ENCODE measurements at places on chromosomes 6 and 20. TPM values are rescaled to one million over a fixed set of nuclear protein-coding genes. Genes with fewer than 3 reads are reported as not detected.

The CST3 gene
- 1,132 TPM for total RNA-seq

The ADGRB3 gene
- 9.9 TPM for total RNA-seq

The FOXS1 gene
- not detected for total RNA-seq

The HSPA12B gene
- 9.5 TPM for total RNA-seq

The NRN1 gene
- total RNA-seq: 10.7 TPM

The TMEM244 gene
- total RNA-seq: not detected

The FOXC1 gene
- 3.0 TPM for total RNA-seq

The EPHA7 gene
- total RNA-seq: 134 TPM

The PERP gene
- 41.4 TPM for total RNA-seq

The SLC17A1 gene
- total RNA-seq: not detected

The TAF4 gene
- 8.0 TPM for total RNA-seq

The ADGRF4 gene
- not detected for total RNA-seq

The GUCA1A gene
- not detected for total RNA-seq

The C6orf163 gene
- 3.3 TPM for total RNA-seq
